ENCODE measurements at places on chromosomes 3 and 15.

DNA sequence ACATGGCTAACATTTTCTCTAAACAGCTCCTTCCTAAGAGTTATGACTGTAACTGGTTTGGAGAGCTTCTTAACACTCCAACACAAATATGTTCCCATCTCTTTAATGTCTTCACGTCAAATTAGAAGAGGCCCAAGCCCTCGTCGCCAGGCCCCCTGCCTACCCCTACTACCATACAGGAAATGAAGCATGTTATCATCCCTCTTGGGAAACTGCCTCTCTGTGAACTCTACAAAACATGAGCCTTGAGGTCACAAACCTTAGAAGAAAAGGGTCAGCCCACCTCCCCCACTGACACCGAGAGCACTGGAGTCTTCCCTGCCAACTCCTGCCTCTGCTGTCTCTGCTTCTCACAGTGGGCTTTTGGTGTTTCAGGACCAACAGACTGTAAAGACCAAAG lies 243.1 kb upstream of the STT3B start:
- peak; percentile 59 for DNase-seq

DNA sequence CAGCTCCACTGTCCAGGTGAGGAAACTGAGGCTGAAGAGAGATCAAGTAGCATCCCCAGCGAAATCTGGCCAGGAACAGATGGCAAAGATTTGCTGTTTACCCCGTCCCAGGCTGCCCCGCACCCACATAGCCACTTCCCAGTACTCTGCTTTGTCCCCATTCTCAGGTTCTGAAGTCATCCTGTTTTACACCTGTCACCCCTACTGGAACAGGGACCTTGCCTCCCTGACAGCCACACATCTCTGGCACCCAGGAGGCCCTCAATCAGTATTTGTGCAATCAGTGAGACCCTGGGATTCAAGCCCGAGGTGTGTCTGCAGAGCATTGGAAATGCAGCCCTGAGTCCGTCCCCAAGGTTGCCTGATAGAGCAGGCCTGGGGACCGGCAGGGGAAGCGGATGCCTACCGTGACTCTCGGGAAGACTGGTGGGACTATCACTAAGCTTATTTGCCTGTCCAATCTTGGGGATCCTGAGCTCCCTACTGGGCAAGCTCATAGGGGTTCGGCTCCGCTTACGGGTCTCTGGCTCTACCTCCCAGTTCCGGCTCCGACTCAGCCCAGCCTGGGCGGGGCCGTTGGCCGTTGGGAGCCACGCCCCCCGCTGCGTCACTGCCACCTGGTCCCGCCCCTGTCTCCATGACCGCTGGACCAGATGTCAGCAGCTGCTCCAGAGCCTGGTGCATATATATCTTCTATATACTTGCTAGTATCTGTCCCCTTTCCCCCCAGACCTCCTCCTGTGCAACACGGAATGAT lies 17.5 kb upstream of the FANCD2 start:
- DNase-seq: peak; percentile 89

GRCh38 chr3:115385774-115386730 lies 237.3 kb upstream of the GAP43 start:
- DNase-seq: peak; percentile 8

- peak; percentile 54 for DNase-seq
Observed at GRCh38 chr15:92226020-92226612, 167.6 kb upstream of the ST8SIA2 start.

- no peak for DNase-seq
Observed at GRCh38 chr15:26972636-26973035, 1.7 kb downstream of the GABRG3 start.

- DNase-seq: no peak
Observed at GRCh38 chr3:52121464-52121805, 32.8 kb downstream of the POC1A start.

DNA sequence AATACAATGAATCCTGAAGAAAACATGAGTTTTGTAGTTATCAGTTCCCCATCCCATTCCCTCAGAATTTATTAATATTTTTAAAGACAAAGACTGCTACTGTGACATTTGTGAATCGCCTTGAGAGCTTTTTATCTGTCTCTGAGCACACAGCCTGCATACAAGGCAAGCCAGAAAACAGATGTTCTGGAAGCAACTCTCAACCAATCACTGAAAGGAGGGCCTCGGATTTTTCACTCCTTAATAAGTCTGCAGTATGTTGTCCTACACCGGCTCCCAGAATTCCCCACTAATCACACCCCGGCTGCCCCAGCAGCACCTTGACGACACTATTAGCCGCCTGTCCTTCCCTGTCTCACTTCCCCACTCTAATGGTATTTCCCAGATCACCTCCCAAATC lies 138.5 kb downstream of the ZNF621 start:
- DNase-seq: no peak

DNA sequence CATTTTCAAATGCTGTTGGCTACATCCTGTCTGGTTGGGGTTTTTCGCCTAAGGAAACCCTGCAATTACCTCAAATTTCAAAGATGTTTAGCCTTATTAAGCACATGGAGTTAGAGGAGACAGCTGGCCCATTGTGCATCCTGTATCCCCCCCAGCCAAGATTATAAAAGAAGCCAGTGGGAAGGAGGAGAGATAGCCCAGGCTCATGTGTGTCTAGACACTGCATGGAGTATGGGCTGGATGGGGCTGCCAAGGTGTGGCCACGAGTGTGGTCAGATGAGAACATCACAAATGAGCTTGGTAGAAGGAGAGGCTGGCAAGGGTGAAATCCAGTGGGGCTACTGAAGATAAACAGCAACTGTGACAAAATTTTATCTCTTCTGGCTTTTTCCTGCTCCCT lies 270.0 kb upstream of the TBC1D5 start:
- DNase-seq: no peak

- no peak for DNase-seq
Observed at GRCh38 chr3:171226794-171227193, 200.3 kb upstream of the SLC2A2 start.

DNA sequence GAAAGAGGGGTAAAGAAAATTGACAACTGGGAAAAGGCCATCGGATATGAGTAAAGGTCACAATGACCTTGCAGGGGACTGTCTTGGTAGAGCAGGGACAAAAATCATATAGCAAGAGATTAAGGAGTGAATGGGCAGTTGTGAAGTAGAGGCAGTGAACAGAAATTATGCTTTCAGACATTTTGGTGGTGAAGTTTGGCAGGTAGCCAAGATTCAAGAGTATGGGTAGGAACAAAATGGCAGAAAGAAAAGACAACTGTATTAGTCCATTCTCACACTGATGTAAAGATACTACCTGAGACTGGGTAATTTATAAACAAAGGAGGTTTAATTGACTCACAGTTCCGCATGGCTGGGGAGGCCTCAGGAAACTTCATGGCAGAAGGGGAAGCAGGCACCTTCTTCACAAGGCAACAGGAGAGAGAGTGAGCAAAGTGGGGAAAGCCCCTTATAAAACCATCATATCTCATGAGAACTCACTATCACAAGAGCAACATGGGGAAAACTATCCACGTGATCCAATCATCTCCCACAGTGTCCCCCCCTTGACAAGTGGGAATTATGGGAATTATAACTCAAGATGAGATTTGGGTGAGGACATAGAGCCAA lies 84.0 kb downstream of the CGNL1 start:
- DNase-seq: no peak

Data from ELF-1 (cell line).